Peyer's patch (tissue), 4 donors: ENCODE measurements at places on chromosomes 6 and 20.
A peak's percentile ranks its signal among the peaks of the same experiment; 100 is the strongest.

DNA sequence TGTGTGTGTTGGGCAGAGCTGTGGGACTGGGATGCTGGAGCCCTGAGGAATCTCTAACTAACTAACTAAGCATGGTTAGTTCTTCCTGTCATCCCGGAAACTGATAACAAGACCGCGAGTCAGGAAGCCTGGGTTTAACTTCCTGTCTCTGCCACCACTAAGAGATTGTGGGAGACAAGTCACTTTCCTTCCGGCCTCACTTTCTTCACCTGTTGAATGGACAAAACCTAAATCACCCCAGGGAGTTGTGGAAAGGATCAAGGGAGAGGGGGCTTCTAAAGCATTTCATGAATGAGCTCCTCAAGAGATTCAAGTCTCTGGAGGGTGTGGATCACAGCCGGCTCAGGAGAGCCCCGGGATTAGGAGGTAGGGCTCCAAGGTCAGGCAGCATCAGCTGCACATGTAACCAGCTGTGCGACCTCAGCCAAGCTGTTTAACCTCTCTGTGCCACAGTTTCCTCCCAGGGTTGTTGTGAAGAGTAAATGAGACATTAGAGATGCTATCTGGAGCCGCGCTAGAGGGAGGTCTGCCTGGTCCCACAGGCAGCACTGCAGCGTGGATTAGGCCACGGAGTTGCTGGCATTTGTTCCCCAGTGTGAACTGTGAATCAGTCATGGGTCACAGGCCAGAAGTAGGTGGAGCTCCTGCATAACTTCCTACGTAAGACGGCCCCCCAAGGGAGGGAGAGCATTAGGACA, 105.1 kb downstream of the TOX2 start:
- DNase-seq, result peak; percentile 18

GRCh38 chr6:144969602-144970272, 684.6 kb downstream of the UTRN start:
- no peak for DNase-seq

- no peak for DNase-seq
Measured at GRCh38 chr6:38391206-38391605, 248.5 kb downstream of the BTBD9 start.

DNA sequence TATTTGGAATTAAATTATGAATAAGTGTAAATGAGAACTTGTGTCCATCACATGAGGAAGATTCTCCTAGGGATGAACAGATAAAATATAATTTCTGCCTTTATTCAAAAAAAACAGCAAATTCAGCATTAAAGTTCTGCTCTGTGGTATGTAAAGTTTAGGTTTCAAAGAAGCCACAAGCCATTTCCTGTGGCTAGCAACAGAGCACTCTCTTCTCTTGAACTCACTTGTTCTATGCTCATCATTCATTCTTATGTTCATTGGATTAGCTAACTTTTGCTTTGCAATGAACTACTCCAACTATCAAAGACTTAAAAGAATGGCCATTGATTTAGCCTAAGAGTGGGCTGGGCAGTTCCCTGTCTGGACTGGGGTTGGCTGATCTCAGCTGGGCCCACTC, 20.8 kb upstream of the SNRPB2 start:
- DNase-seq, result no peak

DNA sequence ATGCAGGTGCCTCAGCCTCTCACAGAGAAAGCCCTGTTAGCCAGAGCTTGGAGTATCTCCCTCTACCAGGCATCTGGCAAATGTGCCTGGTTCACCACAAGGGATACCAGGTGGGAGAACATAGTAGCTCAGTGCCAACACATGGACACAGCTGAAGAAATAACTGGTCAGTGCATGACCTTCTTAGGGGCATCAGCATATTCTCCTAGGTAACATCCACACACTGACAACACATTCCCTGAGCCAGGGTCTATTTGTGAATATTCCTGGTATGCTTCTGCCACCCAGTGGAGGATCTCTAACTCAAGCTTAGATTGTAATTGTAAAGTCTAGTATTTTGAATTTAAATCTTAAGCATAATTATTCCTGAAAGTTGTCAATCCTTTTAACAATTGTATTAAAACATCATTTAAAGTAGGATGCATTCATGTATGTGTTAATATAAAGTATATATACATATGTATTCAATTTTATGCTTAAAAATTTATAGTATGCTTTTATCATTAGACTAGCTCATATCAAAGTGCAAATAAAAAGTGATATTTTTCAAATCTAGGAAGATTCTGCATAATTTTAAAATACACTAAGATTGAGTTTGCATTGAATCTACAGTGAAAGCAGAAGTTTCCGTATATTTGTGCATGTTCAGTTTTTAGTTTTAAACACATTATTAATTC, 45.3 kb upstream of the COL21A1 start:
- DNase-seq, result no peak

GRCh38 chr6:89940225-89941027, 46.2 kb downstream of the GJA10 start:
- DNase-seq, result peak; percentile 87

DNA sequence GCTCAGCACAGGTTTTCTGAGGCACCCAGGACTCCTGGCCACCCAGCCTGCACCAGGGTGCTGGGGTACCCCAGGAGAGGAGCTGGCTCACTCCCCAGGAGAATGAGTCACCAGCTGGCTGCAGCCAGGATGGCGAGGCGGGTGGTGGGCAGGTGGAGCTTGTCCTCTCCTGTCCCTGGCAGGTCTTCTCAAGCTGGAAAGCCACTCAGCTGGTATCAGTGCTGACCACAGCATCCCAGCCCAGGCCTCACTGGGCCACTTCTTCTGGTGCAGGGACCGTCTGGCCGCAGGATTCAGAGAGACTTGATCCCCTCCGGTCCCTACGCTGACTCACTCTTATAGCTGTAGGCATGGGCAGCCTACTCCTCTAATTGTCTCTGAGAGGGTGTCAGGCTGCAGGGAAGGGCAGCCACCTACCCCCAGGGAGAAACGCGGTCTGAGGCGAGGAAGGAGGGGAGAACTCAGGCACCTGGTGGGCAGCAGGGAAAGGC, 22.2 kb downstream of the TFEB start:
- DNase-seq, result no peak

DNA sequence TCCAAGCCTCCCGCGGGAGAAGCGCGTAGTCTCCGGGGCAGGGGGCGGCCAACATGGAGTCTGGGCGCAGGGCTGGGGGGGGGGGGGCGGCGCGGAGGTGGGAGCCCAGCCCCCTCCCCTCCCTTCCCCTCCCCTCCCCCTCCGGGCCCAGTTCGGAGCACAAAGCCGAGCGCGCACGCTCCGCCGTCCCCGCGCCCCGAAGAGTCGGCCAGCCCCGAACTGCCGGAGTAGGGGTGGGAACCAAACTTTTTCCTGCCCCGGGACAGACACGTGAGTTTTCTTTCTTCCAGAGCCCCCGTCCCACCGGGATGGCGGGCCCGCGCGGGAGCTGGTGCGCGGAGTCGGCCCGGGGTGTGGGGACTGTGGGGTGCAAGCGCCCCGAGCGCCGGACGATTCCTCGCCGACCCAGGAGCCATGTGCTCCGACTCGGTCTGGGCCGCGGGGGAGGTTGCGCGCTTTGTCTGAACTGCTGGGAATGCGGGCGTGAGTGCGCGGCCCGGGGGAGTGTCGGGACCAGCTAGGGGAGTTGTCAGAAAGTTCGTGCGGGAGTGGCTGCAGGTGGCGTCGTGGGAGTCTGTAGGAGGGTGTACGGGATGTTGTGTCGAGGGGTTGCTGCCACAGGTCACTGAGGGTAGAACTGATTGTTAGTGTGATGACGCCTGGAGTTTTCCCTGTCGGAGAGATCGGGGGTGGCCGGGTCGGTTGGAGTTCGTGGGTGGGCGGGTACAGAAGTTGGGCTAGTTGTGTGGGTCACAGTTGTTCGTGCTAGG, 1.2 kb downstream of the TGIF2 start:
- DNase-seq, result peak; percentile 65

- no peak for DNase-seq
Measured at GRCh38 chr6:126071000-126071647, 84.8 kb downstream of the TRMT11 start.

DNA sequence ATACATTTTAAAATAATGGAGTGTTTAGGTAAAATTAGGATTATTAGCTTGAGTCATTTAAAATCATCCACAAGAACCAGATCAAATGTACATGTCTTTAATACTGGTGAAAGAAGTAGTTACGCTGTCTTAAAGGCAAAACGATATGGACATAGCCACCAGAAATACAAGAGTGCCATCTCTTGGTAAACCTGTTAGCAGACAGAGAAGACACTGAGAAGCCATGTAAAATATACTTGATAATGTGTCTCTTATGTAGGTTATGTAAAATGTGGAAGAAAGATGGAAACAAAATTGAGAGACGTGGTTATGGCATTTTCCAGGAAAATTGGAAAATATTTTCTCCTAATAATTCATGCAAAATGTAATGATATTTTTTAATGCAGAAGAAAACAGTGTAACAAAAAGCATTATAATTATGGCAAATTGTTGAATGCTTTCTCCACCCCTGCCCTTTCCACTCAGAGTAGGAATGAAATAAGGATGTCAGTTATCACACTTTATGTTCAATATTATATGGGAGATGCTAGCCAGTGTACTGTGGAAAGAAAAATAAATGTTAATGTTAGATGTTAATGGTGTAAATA, 12.2 kb upstream of the SLC17A2 start:
- no peak for DNase-seq

- no peak for DNase-seq
Measured at GRCh38 chr6:5424726-5425125, 163.4 kb downstream of the FARS2 start.

DNA sequence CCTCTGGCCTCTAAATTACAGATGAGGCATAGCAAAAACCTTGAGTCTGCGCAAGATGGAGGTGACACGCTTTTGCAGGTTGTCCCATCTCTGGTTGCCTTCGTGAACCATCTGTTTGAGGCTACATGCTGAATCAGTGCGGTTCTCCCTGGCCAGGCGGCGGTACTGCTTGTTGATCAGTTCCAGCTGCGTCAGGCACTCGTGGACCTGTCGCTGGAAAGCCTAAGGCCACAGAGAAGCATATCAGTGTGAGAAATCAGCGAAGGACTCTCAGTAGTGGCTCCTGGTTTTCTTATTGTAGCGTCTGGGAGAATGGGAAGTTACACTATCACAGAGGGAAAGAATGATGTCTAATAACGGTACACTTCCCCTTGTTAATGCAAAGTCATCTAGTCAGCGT, 344.4 kb downstream of the ESR1 start:
- no peak for DNase-seq

GRCh38 chr6:157314705-157315321, 8.5 kb downstream of the TMEM242 start:
- DNase-seq, result no peak

GRCh38 chr6:32096394-32097258, 12.5 kb downstream of the TNXB start:
- DNase-seq, result no peak

DNA sequence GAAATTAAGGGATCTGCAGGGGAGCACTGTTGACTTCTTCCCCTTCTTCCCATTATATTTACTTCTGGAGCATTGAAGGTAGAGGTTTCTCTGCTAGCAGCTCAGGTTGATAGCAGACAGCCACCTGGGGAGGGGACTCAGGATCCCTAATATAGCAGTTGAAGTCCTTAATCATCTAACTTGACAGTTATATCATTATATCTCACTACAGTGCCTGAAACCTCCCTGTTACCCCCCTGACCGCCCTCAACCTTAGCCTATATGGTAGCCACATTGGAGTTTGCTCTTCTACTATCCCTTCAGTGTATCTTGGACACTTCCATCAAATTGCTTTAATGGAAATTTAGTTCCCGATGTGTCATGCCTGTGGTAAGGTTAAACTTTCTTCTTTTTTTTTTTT, 7.0 kb downstream of the RALGAPB start:
- no peak for DNase-seq

- DNase-seq, result no peak
Measured at GRCh38 chr6:40671694-40672050, 84.5 kb upstream of the LRFN2 start.

GRCh38 chr6:73264446-73264845, 1.4 kb upstream of the KHDC1 start:
- DNase-seq, result no peak

DNA sequence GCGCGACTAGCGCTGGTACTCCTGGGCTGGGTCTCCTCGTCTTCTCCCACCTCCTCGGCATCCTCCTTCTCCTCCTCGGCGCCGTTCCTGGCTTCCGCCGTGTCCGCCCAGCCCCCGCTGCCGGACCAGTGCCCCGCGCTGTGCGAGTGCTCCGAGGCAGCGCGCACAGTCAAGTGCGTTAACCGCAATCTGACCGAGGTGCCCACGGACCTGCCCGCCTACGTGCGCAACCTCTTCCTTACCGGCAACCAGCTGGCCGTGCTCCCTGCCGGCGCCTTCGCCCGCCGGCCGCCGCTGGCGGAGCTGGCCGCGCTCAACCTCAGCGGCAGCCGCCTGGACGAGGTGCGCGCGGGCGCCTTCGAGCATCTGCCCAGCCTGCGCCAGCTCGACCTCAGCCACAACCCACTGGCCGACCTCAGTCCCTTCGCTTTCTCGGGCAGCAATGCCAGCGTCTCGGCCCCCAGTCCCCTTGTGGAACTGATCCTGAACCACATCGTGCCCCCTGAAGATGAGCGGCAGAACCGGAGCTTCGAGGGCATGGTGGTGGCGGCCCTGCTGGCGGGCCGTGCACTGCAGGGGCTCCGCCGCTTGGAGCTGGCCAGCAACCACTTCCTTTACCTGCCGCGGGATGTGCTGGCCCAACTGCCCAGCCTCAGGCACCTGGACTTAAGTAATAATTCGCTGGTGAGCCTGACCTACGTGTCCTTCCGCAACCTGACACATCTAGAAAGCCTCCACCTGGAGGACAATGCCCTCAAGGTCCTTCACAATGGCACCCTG, 1.6 kb downstream of the TPBG start:
- no peak for DNase-seq

- no peak for DNase-seq
Measured at GRCh38 chr6:8020083-8020482, 44.1 kb downstream of the BLOC1S5 start.

DNA sequence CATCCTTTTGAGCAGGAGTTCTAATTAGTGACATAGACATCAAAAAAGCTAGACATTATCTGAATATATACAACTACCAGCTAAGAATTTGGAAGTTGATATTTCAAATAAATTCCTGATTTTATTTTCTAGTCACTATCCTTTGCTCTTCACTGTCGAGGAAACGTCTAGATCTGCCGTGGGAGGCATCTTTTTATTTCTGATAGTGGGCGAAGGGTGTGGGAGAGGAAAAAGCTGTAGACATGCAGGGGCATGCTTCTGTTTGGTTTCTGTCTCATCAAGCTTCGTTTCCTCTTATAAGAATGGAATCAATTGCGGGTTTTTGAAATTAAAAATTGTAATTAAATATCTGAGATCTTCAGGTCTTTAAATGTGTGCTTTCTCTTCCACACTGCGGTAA, 16.2 kb upstream of the C6orf118 start:
- no peak for DNase-seq

- DNase-seq, result no peak
Measured at GRCh38 chr6:72616406-72617015, 5.4 kb upstream of the KCNQ5 start.

DNA sequence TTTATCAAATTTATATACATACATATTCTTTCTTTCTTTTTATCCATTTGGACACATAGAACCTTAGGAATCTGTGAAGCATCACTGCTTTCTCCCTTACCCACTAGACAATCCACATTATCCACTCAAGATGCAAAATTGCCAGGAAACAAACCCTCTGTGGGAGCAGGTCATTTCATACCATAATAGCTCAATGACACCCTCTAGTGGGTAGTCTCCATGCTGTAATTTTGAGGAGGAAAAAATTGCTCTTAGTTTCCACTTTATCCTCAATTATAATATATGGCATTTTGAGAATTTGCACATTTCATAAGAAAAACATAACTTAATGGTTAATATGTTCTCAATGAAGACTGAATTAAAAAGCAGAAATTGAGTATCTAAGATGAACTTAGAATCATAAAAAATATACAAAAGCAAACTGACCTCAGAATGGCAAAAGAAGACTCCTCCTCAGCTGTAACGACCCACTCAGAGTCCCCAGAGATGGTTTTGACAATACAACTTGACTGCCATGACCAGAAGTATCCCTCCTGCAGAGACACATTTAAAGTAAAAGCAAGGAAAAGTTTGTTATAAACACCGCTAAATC, 164.1 kb downstream of the FRK start:
- no peak for DNase-seq
